Vagina (tissue), 2 donors: ENCODE measurements at places on chromosomes 12 and 14.

GRCh38 chr14:89415159-89415558 lies 1.9 kb downstream of the FOXN3 start:
- peaks cover 64% of the 10 kb centered on the region for H3K4me1 ChIP-seq
- no peak for DNase-seq
- H3K4me3 ChIP-seq = peak overlapping the region; percentile 88
- H3K36me3 ChIP-seq = peaks cover 20% of the 10 kb centered on the region

DNA sequence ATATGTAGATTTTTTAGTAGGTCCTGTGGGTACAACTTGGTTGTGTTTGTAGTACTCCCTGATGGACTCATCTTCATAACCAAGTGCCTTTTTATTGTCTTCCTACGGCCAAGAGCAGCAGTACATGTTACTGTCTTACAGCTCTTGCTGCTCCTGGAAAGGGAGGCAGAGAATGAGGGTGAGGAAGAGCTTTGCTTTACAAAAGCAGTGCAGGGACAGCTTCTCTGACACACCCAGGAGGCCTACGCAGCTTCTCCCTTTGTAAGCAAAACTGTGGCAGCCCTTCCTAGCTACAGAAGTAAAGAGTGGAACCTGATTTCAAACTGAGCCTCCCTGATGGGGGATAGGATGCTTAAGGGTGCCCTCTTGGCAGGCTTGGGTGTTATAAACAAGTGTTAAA lies 18.6 kb downstream of the MYRFL start:
- H3K27me3 ChIP-seq = no peaks in the 10 kb centered on the region
- H3K4me1 ChIP-seq = no peaks in the 10 kb centered on the region
- no peaks in the 10 kb centered on the region for H3K36me3 ChIP-seq
- DNase-seq = no peak

DNA sequence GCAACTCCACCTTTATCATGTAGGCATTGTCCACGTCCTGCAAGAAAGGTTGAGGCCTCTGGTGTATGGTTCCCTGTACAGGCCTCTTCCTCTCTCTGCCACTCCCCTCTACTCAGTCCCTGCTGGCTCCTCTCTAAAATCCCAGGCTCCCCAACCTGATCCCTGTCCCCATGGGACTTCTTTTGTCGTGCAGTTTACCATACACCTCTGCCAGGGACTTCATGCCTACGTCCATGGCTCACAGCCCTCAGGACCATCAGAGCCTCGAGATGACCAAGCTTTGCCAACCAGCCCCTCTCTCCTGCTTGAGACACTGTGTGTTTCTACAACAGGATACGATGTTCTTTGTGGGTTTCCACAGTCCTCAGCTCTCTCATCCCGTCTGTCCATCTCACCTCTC lies 2.9 kb downstream of the KRT2 start:
- no peak overlapping the region for H3K4me3 ChIP-seq
- H3K4me1 ChIP-seq = peaks cover 8% of the 10 kb centered on the region
- no peaks in the 10 kb centered on the region for H3K27me3 ChIP-seq

GRCh38 chr12:49580572-49581535 lies 12.9 kb upstream of the MCRS1 start:
- H3K27me3 ChIP-seq = no peaks in the 10 kb centered on the region
- H3K36me3 ChIP-seq = no peaks in the 10 kb centered on the region
- H3K27ac ChIP-seq = no peak overlapping the region

- no peaks in the 10 kb centered on the region for H3K36me3 ChIP-seq
- no peak overlapping the region for H3K27ac ChIP-seq
- H3K4me3 ChIP-seq = no peak overlapping the region
- no peak for DNase-seq
Measured at GRCh38 chr12:54977857-54978256, 6.7 kb downstream of the TESPA1 start.

- H3K4me1 ChIP-seq = no peaks in the 10 kb centered on the region
- H3K27ac ChIP-seq = no peak overlapping the region
- no peak for DNase-seq
- no peaks in the 10 kb centered on the region for H3K27me3 ChIP-seq
- H3K4me3 ChIP-seq = no peak overlapping the region
Measured at GRCh38 chr14:58362798-58363412, 32.8 kb upstream of the TOMM20L start.

DNA sequence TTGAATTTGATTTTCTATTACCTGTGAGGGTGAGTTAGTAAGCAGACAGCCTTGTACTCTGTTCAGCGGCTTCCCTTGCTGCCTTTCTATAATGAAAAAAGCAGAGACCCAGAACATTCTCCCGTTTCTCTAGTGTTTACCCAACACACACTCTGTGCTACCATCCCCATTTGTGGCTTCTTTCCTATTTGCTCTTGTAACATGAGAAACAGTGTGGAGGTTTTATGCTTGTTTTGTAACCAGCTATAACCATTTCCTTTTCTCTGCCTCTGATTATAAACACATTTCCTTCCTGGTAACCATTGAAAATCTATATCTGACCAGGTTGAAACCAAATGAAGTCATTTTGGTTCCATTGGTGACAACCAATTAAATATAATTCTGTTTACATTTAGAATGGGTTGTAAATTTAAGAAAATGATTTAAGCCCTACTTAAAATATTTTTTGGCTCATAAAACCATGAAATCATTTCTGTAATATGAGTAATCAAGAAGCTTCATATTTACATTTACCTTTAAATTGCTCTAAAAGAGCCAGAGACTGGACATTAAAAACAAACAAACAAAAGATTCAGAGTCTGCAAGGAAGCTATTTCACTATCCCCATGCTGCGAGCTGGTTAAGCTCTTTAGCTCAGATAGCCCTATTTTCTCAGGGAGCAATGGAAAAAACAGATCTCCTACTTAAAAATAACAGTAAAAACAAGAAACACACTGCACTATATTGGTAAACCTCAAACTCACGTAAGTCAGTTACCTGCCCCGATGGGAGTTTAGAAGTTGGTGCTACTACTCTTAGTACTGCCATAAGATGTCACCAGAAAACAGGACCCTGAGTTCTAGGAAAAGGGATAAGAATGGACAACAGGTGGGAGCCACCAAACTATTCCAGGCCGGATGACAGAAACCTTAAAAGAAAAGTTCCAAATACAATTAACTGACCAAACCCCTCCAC lies 206.5 kb upstream of the EEA1 start:
- DNase-seq = no peak
- H3K27me3 ChIP-seq = no peaks in the 10 kb centered on the region
- no peak overlapping the region for H3K27ac ChIP-seq

DNA sequence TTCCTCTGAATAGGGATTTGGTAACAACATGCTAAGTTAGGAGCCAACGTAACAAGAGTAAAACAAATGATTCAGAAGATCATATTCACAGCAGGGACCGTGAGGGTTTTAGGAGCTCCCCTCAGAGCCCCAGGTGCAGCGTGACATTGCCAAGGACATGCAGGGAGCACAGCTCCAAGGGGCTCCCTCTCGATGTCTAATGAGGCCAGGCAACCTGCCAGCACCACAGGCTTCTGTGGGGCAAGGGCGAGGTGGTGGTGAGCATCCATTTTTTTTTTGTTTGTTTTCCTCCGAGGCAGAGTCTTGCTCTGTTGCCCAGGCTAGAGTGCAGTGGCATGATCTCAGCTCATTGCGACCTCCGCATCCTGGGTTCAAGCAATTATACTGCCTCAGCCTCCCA lies 95.1 kb upstream of the PTPRB start:
- no peaks in the 10 kb centered on the region for H3K4me1 ChIP-seq
- no peaks in the 10 kb centered on the region for H3K36me3 ChIP-seq
- no peak overlapping the region for H3K4me3 ChIP-seq
- H3K27me3 ChIP-seq = no peaks in the 10 kb centered on the region
- no peak overlapping the region for H3K27ac ChIP-seq
- DNase-seq = no peak

GRCh38 chr14:97709552-97709951 lies 912.4 kb downstream of the VRK1 start:
- H3K4me3 ChIP-seq = no peak overlapping the region
- no peaks in the 10 kb centered on the region for H3K36me3 ChIP-seq
- H3K4me1 ChIP-seq = no peaks in the 10 kb centered on the region
- no peak overlapping the region for H3K27ac ChIP-seq
- no peak for DNase-seq

GRCh38 chr14:34926552-34926951 lies 51.4 kb upstream of the BAZ1A start:
- H3K4me3 ChIP-seq = no peak overlapping the region
- H3K27me3 ChIP-seq = no peaks in the 10 kb centered on the region
- no peak overlapping the region for H3K27ac ChIP-seq
- DNase-seq = no peak
- no peaks in the 10 kb centered on the region for H3K36me3 ChIP-seq

GRCh38 chr12:6330192-6330591 lies 11.7 kb downstream of the TNFRSF1A start:
- no peaks in the 10 kb centered on the region for H3K36me3 ChIP-seq
- peak overlapping the region; percentile 38 for H3K27ac ChIP-seq
- H3K4me3 ChIP-seq = no peak overlapping the region
- H3K27me3 ChIP-seq = no peaks in the 10 kb centered on the region

GRCh38 chr14:80378084-80378690 lies 166.9 kb upstream of the DIO2 start:
- H3K27me3 ChIP-seq = no peaks in the 10 kb centered on the region
- H3K4me1 ChIP-seq = no peaks in the 10 kb centered on the region
- no peaks in the 10 kb centered on the region for H3K36me3 ChIP-seq
